ENCODE measurements at places on chromosomes 11 and 22. TPM values are rescaled to one million over a fixed set of nuclear protein-coding genes. Genes with fewer than 3 reads are reported as not detected.

Gene HTR3A
- not detected for total RNA-seq

Gene PNPLA3
- 2.3 TPM for total RNA-seq

Gene C1QTNF5
- 6.2 TPM for total RNA-seq

Gene PRODH
- 9.9 TPM for total RNA-seq

Gene OR5A1
- total RNA-seq = not detected

DNA sequence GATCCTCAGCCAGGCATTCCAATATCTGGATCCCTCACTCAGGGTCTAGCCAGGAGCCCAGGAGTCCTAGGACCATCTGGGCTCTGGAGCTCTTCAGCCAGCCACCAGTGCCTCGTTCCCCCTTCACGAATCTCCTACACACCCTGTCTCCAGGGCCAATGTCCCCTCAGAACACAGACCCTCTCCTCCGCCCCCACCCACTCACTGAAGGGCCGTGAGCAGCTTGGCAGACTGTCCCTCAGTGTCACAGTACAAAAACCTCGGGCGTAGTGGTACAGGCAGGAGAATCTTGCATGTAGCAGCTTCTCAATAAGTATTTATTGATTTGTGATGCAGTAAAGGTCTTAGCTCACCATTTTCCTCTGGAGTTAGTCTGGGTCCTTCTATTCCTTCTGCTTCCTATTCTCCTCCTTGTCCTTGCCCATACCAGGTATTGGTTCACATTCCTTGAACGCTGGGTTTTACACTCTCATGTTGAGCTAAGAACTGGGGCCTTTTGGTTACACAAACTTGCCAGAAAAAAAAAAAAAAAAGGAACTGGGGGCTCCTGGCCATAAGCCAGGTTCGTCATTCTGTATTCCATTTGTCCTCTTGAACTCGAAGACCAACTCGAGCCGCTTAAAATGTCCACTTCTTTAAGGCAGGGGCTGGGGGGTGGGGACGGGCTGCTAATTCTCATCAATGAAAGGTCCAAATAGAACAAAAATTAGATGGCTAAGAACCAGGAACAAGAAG is 2.3 kb downstream of the CXCR5 start:
- DNase-seq = no peak
- no peak overlapping the region for H3K27ac ChIP-seq
- H3K4me1 ChIP-seq = peaks cover 31% of the 10 kb centered on the region
- H3K27me3 ChIP-seq = no peaks in the 10 kb centered on the region

GRCh38 chr11:76822406-76822805 is 38.3 kb upstream of the ACER3 start:
- no peak overlapping the region for H3K4me3 ChIP-seq
- H3K4me1 ChIP-seq = no peaks in the 10 kb centered on the region
- no peaks in the 10 kb centered on the region for H3K36me3 ChIP-seq
- H3K27me3 ChIP-seq = no peaks in the 10 kb centered on the region
- no peak overlapping the region for H3K27ac ChIP-seq

DNA sequence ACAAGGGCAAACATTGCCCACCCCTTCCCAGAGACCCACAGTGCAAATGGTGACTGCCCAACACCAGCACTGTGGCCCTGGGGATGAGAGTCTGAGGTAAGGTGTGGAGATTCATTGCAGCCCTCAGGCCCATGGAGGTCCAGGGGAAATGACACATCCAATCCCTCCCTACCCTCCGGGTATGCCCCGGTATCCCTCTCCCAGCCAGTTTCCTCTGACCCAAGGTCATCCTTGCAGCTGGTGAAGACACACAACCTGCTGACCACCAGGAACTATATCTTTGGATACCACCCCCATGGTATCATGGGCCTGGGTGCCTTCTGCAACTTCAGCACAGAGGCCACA is 18.9 kb upstream of the UVRAG start:
- no peak overlapping the region for H3K4me3 ChIP-seq
- no peak overlapping the region for H3K27ac ChIP-seq
- no peaks in the 10 kb centered on the region for H3K4me1 ChIP-seq
- DNase-seq = no peak

DNA sequence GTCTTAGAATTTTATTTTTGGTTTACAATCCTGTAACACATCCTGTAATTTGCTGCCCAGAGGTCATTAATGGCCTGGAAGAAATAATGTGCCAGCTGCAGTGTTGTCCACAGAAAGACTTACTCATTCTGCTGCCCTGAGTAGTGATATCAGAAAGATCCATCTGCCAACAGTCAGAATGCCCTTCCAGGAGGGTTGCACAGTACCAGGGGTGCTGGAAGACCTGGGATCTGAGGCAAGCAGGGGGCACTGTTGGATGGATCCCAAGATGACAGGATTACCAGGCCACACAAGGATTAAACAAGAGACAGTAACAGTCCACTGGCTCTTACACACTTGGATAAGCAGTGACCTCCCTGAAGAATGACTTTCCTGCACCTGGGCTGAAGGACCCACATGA is 93.8 kb upstream of the TOP3B start:
- H3K4me1 ChIP-seq = no peaks in the 10 kb centered on the region
- H3K4me3 ChIP-seq = no peak overlapping the region
- no peak for DNase-seq
- no peak overlapping the region for H3K27ac ChIP-seq

GRCh38 chr22:29951791-29952413 is 68.9 kb downstream of the MTMR3 start:
- no peaks in the 10 kb centered on the region for H3K27me3 ChIP-seq
- no peak overlapping the region for H3K4me3 ChIP-seq
- no peak for DNase-seq
- peaks cover 40% of the 10 kb centered on the region for H3K4me1 ChIP-seq
- no peaks in the 10 kb centered on the region for H3K36me3 ChIP-seq

Measured in gastrocnemius medialis (tissue), 4 donors.